ENCODE measurements at places on chromosomes 3 and 15.
A peak's percentile ranks its signal among the peaks of the same experiment; 100 is the strongest.

DNA sequence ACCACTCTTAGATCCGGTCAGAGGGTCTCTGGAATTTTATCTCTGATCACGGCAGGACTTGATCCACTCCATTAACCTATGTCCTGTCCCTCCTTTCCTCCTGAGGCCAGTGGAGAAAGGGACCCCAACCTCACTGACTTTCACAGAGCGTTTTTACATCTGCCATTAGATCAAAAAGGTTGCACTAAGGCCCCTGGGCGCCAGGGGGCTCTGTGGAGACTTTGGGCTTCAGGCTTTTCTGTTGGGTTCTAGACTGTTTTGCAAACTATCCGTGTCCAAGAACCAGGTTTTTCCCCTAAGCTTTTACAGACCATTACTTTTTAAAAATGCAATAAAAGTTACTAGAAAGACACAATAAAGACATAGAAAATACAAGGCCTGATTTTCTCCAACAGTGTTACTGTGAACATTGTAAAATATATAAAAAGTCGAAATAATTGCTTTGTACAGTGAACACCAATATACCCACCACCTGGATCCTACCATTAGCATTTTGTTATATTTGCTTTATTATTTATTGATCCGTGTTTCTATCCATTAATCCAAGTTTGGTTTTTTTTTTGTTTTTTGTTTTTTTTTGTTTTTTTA lies 159.7 kb downstream of the POLR2M start:
- DNase-seq = peak; percentile 15

GRCh38 chr15:67550522-67550921 lies 8.0 kb downstream of the MAP2K5 start:
- DNase-seq = no peak

DNA sequence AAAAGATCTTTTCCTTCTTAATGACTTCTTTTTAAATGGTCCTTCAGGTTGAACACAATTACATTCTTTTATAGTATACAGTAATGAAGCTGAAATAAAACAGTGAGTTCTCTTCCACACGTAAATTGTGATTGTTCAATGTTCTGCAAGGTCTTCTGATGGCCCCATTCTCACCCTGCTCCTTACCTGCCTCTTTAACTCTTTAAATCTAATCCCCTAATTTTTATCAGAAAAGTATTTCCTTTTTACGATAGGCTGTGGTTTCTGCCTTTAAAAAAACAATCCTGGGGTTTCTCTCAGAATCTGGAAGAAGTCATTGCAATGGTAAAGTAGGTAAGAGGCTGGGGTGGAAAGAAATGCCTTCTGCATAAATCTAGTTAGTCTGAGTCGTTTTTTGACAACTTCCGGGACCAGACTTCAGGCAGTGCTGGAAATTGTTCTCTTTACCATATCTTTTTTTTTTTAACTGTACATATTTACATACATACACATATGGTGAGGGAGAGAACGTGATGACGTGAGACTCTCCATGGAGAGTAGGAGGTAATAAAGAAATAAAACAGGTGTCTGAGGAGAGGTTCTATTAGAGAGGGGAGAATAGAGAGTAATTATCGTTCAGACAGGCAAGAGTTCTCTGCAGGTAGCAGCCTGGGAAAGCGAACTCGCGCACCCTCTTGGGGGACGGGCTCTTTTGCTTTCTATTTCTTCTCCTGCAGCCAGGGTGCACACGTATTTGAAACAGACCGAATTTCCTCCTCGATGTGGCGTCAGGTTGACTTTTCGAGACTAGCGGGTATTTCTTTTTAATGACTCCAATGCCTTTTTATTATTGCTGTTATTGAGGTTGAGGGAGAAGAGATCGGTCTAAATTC lies at the start of gene SIDT1:
Gene SIDT1 (plus strand): TSS at position 730 of the 872 bp plus-strand sequence. CDS start 467 bp downstream, outside the sequence.
- peak; percentile 77 for DNase-seq

- DNase-seq = no peak
Measured at GRCh38 chr3:172148241-172148640, 108.9 kb downstream of the FNDC3B start.

All from CD4-positive, alpha-beta T cell treated with Interleukin-6 at 100 ng/mL for 8 hours (primary cell).